ENCODE measurements at places on chromosomes 7 and 10.

GRCh38 chr10:99777918-99778714 is 4.3 kb upstream of the ABCC2 start:
- DNase-seq, result no peak

- no peak for DNase-seq
Observed at GRCh38 chr7:131925636-131926035, 369.2 kb upstream of the PODXL start.

GRCh38 chr10:85934586-85934985 is 432.0 kb downstream of the GRID1 start:
- no peak for DNase-seq

GRCh38 chr10:5941579-5941978 is 35.8 kb downstream of the IL15RA start:
- no peak for DNase-seq

DNA sequence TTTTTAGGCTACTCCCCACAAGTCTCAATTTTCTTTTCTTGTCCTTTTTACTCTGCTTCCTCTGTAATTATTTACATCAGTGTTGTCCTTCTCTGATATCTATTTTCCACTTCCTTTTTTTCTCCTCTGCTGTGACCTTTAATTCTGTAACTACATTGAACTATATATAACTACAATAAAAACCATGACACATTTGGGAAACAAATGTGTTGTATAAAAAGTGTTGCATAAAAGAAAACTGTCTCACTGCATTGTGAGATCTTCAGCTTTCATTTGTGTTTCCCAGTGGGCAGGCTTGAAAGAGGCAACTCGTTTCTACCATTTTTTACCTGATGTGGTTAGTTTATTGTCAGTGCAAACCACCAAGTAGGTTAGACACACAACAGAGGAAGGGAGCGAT is 483.9 kb upstream of the NRP1 start:
- DNase-seq, result no peak

DNA sequence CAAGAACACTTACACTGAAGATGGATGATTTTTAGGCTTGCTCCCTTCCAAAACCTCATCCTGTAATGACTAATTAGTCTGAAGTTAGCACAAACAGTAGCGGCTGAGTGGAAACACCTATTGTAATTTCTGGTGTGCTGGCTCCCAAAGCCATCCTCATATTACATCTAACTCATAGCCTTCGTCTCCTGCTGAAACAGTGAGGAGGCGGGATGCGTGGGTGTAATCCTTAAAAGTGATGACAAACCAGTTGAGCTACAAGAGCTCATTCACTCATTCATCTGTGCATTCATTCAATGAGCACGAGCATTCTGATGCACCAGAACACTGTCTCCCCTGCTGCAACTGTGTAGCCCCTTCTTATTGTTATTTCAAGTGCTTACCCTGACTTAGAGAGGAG is 235.3 kb downstream of the CALN1 start:
- DNase-seq, result no peak

- no peak for DNase-seq
Observed at GRCh38 chr10:21285742-21286331, 239.6 kb downstream of the SKIDA1 start.

- DNase-seq, result no peak
Observed at GRCh38 chr10:34599026-34599795, 215.9 kb downstream of the PARD3 start.

DNA sequence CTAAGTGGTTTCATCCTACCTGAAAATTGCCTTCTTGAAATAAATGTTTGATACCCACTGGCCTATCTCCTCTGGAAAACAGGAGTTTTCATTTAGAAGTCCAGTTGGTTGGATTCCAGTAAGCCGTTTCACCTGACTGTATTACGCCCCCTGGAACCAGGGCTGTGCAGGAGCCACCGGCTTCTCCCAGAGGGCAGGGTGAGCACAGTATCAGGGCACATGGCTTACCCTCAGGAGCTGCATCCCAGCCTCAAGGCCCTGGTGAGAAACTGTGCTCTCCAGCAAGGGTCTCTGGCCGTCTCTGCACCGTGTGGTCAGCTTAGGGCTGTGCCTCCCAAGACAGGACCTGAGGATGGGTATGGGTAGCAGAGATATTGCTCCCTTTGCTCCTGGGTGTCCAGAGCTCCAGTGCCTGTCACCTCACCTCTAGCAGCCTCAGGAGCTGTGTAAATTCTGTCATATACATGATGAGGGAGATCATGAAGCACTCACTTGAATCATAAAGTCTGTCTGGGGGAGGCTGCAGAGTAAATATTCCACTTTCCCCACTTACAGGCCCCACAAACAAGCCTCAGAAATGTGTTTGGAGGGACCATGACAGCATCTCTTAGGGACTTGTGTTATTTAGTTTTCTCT is 109.6 kb upstream of the SAMD8 start:
- no peak for DNase-seq

DNA sequence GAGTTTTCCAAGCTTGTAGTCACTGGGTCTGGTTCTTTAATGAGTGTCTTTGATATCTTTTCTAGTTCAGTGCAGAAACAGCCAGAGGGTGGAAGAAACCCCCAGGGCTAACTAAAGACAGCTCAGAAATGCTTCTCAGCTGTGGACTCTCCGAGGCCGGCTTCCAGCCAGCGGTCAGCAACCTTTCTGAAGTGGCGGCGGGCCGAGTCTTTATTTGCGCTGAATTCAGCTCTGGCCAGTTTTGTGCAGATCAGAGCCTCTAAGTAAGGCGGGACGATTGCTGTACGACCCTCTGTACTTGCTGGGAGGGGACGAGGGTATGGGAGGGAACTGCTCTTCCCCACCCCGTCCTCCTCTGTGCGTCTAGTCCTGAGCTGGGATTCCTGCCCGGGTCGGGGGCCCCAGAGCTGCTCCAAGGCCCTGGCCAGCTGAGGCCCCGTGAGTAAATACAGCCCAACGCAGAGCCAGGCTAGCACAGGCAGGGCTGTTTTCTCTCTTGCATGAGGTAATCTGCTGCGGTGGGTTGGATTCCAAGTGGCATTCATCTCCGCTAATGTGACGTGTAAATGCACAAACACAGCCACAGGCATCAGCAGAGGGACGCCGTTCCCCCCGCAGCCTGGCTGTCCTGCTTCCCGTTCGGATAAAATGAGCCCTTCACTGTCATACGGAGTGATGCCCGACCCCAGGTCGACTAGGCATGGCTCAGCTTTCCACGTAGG is 159.8 kb downstream of the PIP4K2A start:
- no peak for DNase-seq

GRCh38 chr7:46032353-46032752 is 111.3 kb upstream of the IGFBP3 start:
- DNase-seq, result no peak

- no peak for DNase-seq
Observed at GRCh38 chr10:78630944-78631838, 437.6 kb upstream of the ZMIZ1 start.

DNA sequence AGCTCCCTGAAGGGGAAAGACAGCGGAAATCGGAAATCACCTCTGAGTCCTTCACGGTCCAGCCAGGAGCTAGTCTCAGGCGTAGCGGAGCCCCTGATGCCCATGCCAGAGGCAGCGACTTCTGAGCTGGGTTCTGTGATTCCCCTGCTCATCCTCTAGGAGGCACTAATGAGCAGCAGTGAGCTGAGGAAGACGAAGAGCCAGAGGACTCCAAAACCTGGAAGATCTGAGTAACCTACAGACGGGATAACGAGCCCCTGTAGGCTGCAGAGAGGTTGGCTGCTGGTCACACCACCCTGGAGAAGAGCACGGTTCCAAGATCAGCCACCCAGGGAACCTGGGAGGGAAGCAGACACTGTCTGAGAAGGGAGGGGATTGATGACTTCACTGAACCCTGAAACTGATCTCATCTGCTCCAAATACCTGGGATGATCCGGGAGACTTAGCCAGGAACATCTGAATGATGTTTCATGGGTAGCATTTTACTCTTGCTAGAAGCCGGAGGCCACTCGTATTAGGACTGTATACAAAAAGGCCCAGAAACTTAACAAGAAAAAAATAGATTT is 304.1 kb downstream of the PAXIP1 start:
- DNase-seq, result no peak

DNA sequence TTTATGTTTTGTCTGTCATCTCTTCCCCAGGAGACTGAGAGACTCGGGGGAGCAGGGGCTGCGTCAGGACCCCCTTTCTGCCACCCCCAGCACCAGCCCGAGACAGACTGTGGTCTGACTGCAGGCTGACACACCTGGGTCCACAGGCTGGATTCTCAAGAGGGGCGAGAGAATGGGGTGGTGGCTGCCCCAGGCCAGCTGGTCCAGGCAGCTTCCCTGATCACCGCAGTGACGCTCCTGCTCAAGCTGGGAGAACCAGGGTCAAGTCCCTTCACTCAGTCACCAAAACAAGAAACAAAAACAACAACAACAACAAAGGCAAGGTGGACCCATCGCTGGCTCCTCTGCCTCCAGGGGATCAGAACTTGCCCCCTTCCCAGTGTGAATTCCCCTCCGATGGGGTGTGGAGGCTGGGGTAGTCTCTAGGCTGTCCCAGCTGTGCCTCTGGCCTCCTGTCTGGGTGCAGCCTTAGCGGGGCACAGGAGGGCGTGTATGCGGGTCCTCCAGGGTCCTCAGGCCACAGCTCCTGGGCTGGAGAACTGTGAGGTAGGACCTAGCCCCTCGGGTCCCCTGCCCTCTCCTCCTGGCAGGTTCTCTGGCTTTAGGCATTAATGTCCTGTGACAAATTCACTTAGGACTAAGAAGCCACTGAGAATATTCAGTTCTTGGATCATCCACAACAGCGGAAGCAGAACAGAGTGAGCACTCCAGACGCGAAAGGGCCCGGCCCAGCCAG is 40.6 kb downstream of the PRKAG2 start:
- no peak for DNase-seq

DNA sequence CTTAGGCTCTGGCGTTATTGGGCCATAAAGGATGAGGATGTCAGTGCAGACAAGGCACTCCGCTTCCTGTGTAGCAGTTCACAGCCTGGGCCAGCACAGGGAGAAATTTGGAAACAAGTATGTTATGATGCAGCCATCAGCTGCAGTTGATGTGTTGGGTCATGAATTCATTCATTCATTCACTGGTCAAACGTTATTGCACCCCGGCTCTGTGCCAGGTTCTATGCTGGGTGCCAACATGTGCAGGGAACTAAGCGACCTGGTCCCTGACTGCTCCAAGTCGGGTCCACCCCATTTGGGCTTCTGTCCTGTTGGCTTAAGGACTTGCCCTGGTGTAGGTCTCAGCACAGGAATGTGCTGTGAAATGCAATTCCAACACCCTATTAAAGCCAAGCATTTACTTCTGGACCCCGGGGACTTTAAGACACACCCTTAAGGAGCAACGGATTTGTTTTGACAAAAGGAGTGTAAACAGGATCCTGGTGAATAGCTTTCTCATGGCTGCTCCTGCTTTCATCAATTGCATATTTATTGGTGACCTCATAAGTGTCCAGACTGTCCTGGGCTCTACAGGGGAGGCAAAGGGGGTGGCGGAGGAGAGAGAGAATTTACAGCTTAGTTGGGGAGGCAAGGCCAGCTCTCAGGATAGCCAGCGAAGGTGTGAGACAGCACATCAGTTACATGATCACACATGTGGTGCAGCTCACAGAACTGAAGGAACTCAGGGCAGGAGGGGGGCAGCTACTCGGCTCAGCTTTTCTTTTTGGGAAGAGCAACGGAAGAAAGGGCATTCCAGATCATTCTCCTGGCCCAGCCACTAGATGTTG is 158.6 kb downstream of the GRK5 start:
- DNase-seq, result no peak

DNA sequence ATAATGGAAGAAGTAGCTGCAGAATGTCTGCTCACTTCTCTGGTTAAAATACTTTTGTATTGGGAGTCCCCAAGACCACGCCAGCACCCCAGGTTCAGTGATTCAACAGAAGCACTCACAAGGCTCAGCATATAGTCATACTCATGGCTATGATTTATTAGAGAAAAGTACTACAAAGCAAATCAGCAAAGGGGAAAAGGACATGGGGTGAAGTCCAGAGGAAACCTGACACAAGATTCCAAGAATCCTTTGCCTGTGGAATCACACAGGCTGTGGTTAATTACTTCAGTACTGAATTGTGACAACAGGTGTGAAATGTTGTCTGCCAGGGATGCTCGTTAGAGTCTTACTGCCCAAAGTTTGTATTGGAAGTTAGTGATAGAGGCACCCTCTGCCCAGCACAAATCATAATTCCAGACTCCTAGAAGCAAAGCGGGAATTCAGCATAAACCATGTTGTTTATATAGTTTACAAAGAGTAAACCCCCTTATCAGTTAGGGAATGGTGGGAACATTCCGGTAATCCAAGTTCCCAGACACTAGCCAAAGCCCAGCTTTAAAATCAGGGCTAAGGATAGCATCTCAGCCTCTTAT is 79.4 kb downstream of the HYCC1 start:
- no peak for DNase-seq

GRCh38 chr10:31961277-31962074 is 32.8 kb upstream of the ARHGAP12 start:
- no peak for DNase-seq

DNA sequence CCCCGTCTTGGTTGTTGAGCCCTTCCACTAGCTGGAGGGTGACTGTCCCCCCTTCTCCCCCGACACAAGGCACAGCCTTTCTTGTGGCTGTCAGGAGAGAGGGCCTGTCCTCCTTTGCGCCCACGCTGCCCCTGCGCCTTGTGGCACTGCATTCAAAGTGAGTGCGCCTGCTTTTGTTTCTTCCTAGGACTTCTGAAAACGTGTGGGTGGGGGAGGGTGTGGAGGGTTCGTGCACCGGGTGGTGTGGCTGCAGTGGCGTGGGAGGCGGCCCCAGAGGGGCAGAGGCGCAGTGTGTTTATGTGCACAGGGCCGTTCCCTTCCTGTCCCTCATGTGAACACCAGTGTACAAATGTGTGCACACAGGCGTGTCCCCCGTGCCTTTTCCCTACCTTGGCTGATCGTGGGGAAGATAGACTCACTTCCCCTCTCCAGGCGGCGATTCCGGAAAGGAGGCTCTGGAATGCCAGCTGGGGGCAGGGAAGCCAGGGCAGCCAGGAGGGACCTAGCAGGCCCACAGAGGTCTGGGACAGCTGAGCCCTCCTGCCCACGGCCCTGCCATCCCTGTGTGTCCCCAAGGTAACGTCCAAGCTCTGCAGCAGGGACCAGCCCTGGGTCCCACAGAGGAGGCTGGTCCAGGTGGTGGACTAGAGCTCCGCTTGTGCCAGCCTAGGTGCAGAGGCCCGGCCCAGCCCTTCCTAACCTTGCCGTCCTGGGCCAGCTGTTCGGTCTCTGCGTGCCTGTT is 88.8 kb downstream of the LHPP start:
- DNase-seq, result no peak

GRCh38 chr7:150641854-150642253 is 9.7 kb upstream of the GIMAP6 start:
- no peak for DNase-seq

GRCh38 chr7:6530626-6531491 is 20.4 kb downstream of the GRID2IP start:
- DNase-seq, result peak; percentile 46

GRCh38 chr10:101018600-101019439 is 12.1 kb downstream of the PDZD7 start:
- DNase-seq, result peak; percentile 61

GRCh38 chr7:75534727-75535307 is 42.7 kb downstream of the SPDYE5 start:
- no peak for DNase-seq

DNA sequence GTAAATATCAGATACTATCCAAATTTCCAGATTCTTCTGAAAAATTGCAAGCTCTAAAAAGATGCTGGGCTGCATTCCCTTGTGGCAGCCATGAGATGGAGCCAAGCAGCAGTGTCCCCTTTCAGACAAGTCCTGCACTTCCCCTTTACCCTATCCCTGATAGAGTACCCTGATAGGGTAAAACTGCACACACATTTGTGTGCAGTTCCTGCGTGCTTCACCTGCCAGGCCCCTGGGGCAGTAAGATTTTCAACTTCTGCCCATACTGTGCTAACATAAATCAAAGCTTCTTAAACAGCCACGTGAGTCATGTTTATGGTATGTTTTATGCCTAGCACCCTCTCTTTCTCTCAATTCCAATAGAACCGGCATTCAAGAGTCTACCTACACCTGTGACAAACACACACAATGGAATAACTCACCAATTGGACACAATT is 52.2 kb downstream of the IFIT5 start:
- DNase-seq, result no peak
